Choroid plexus epithelial cell (primary cell): ENCODE measurements at places on chromosomes 5 and 9.

GRCh38 chr5:123803359-123803758, 291.4 kb downstream of the CSNK1G3 start:
- DNase-seq: no peak

DNA sequence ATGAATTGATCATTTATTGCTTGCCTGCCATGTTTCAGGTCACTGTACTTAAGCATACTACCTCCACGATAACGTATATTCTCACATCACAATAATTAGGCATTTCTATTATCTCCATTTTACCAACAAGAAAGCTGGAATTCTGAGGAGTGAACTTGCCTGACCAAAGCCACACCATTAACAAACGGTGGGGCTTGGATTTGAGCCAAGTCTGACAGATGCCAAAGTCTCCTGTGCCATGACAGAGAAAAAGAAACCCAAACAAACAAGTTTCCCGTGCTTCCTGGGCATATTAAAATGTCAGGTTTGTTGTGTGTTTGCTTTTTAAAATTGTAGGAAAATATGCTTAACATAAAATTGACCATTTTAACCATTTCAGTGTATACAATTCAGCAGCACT, 40.8 kb upstream of the KCNV2 start:
- DNase-seq: no peak

DNA sequence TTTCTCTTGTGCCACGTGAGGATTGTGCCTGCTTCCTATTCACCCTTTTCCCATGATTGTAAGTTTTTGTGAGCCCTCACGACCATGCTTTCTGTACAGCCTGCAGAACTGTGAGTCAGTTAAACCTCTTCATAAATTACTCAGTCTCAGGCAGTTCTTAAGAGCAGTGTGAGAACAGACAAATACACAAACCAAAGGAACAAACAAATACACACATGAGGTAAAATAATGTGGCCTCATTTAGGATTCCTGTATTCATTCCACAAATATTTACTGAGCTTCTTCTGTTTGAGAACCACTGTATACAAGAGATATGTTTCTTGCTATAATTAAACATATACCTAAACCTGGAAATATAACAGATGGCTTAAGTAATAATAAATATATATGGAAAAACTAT, 760.3 kb downstream of the CDH9 start:
- no peak for DNase-seq

DNA sequence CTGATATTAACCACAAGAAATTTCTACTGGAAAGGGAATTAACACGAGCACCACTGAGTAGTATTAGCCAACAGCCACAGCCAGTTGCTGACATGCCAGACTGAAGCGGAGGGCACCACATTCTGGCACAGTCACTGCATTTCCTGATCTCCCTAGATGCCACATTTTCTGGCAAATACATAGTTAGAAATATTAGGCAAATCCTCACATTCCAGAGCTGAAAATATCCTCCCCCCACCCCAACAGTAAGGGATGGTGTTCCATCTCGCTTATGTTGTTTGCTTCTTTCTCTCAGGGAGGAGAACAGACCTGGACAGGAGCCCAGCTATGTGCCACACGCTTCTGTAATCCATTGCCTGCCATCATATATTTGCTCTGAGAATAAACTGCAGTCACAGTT, 32.8 kb upstream of the MCTP1 start:
- DNase-seq: no peak

- DNase-seq: no peak
These were observed 21.7 kb upstream of the PCAT7 start for GRCh38 chr9:94533155-94533554.

DNA sequence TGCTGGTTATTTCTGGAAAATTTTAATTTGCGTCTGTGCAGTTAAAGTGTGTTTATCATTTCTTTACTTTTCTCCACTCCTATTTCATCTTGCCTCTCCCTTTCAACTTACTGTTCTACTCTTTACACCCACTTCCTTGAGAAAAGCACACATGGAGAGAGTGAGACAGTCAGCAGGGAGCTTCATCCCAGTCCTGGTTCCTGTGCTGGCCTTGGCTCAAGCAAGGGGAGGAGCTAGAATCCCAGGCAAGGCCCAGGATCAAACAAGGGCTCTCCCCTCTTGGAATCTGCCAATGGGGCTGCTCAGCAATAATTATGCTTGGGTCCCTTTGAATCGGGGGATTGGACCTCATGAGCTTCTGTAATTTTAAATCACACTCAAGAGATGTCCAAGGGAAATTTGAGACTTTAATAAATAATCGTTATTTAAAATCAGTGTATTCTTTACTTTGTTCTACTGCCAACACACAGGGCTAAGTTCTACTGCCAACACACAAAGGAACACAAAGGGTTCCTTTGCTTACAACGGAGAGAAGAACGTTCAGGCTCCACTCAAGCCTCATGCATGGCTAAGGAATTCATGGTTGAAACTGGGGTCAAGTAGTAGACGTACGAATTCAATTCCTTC, 439.3 kb upstream of the DAB2 start:
- peak; percentile 23 for DNase-seq

DNA sequence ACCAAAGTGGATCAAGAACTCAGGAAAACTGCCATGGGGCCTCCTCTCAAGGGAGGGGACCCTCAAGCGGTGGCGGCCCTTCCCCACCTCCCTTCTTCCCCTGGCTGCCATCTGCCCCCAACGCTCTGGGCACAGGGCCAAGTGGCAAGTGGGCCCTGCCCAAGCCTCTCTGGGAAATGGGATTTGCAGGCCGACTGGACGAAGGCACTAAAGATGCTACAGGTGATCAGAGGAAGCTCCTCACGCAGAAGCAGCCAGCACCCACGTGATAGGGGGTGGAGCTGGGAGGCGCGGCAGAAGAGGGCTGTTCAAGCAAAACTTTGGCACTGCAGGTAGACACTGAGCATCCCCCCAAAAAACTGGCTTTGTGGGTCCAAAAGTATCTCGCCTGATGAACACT, 52.7 kb upstream of the UBTD2 start:
- no peak for DNase-seq

DNA sequence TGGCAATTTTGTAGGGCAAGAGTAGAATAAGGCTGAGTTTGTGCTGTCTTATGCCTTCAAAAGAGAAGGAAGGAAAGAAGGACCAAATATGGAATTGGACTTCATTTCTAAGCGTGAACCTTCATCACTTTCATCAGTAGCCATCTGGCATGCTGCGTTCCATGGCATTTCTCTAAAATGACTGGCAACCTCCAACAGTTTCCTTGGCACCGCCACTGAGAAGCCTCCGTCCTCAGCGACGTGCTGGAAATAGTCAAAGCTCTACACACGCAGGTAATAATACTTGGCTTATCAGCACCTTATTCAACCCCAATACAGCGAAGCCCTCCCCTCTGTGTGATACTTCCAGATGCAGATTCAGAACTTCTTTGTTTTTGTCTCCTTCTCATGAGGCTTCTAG, 169.7 kb upstream of the CD180 start:
- no peak for DNase-seq

DNA sequence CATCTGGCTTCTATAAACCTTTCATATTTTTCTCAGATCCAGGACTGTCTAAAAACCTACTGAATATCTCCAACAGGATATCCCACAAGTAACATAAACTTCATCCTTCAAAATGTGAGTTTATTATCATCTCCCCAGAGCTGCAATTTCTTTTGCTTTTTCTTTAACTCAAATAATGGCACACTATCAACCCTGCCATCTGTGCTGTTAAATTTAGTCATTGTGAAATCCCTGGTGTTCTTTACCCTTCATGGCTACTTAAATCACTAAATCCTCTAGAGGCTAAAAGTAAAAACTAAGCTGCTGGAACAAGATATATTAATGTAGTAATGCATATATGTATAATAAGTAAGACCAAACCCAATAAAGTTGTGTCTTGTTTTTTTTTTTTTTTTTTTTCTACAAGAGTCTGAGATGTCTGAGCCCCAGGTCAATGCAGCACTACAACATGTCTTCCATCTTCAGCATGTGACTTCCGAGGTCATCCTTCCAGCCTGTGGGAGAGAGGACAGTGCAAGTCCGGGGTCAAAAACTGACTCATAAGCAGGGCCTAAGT, 362.9 kb downstream of the ADGRV1 start:
- no peak for DNase-seq

GRCh38 chr9:21608200-21608599, 126.1 kb upstream of the IFNE start:
- no peak for DNase-seq

DNA sequence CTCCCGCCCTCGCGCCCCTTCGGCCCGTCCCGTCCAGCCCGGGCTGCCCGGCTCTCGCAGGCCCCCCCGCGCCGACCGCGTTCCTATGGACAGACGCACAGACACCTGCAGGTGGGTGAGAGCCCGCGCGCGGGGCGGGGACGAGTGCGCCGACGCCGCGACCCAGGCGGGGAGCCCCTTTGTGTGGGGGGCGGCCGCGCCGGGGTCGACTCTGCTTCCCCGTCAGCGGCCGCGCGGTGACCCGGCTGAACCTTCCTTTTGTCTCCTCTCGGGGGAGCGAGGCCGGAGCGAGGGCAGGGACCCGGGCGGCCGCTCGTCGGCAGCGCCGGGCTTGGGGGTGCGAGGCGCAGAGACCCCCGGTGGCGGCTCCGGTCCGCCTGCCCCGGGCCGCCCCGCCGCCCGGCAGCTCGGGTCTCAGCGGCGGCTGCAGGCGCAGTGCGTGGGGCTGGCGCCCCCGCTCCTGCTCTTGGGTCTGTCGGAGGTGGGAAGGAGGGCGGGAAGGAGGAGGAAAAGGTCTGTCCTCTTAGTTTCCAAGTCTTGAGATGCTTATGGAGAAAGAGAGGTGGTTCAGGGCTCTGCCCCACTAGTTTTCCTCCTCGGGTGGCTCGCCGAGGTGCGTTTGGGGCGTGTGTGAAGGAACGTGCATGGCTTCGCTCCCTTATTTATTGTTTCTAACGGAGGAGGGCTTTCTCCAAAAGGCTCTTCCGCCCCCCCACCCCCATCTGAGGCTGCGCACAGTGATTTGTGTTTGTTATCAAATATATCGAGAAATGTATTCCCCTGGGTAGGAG, 576 bp downstream of the KIAA1958 start:
- peak; percentile 56 for DNase-seq

- DNase-seq: no peak
These were observed 54.0 kb upstream of the FGF10 start for GRCh38 chr5:44443172-44443571.

GRCh38 chr5:123283031-123283430, 140.2 kb downstream of the CEP120 start:
- DNase-seq: no peak

DNA sequence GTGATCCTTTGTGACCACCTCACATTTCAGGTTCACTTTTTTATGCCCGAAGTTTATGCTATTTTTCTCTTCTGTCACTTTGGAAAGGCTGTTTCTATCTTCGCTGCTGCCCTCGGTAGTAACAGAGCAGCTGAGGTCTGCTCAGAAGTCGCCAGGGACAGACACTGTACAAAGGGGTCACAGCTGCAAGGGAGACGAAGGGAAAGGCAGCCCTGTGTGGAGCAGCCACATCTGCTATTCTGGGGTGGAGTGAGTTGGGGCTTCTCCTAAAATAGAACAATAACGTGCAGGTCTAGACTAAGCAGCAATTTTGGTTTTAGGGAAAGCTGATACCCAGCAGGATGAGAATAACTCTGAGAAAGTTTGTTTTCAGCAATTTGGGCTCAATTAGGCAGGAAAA, 72.5 kb downstream of the ACTL7B start:
- DNase-seq: no peak

GRCh38 chr5:113118298-113118697, 141.7 kb downstream of the DCP2 start:
- no peak for DNase-seq

GRCh38 chr9:126380447-126380846, 53.8 kb downstream of the MVB12B start:
- DNase-seq: no peak

GRCh38 chr9:76759732-76760131, 4.5 kb upstream of the PCA3 start:
- no peak for DNase-seq

DNA sequence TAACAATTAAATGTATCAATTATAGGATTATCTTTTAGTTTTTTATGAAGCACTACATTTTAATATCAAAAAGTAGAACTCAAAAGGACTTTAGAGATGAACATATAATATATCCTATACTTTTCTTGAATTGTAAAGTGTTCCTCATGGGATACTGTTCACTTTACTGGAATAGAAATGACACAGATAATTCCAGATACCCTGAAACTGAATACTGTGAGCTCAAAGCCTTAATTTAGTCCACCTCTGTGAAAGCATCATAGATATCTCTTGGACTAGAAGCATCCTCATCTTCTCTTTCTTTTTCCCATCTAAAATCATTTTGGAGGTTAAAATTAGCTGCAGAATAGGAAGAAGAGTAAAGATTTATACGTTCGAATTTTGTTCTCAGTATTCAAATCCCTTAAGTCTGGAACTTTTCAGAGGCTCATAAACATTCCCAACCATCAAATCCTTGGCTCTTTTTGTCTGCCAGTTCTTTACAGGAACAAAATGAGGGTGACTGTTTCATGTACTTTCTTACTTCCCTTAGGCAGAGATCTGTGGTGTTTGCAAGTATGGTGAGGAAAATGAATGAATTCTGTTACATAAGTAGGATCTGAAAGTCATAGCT, 49.4 kb downstream of the ADAMTS19 start:
- no peak for DNase-seq
